ENCODE measurements at places on chromosomes 12 and 14. TPM values are rescaled to one million over a fixed set of nuclear protein-coding genes. Genes with fewer than 3 reads are reported as not detected.

DNA sequence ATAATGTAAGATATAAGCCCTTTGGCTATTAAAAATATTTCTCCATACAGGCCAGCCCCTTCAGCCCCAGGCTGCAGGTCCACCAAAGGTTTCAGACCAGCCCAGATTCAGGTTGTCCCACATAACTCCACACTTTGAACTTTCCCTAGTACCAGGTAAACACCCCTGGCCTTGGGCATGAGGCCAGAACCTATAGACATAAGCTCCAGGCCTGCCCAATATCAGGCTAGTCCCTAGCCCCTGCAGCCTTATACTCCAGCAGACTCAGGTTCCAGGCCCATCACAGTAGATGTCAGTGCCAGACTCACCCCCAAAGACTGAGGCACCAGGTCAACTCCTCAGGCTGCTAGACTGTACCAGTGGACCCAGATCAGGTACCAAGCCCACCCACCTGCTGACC, 178.5 kb upstream of the DAAM1 start:
- DNase-seq: peak; percentile 11

DNA sequence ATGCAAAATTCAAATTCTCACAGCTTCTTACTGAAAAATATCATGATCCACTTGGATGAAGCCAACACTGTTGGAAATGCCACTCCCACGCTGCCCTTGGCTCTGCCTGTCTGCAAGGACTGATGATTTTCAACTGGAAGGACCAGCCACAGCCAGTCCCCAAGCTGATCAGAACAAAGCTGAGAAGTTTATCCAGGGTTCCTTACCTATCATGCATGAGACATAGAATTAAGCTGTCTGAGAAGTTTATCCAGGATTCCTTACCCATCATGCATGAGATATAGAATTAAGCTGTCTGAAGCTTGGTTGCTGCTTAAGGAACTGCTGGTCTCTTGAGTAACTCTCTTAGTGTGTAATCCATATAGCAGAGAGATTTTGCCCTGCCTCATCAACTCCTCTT, 159.8 kb upstream of the TMEM260 start:
- DNase-seq: no peak

- DNase-seq: no peak
Observed at GRCh38 chr12:50707396-50707795, 56.5 kb upstream of the ATF1 start.

DNA sequence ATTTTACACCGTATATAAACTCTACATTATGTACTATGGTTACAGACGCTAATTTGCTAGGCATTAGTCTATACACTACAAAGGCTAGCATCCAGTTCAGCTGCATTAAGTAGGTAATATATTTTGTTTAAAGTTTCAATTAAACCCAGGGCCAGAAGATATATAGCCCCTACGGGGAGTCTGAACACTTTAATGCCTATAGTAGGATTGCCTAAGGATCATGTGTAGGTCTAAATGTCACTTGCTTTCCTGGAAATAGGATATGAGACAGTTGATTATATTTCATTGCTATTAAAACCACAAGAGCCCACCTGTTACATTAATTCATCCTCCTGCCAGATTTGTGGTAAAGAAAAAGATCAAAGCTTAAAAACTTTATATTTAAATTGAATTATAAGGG, 286.9 kb downstream of the TMTC2 start:
- no peak for DNase-seq

- no peak for DNase-seq
Observed at GRCh38 chr14:51394384-51394783, 154.3 kb downstream of the TMX1 start.

- peak; percentile 49 for DNase-seq
Observed at GRCh38 chr14:59688224-59689170, 111.9 kb upstream of the CCDC175 start.

GRCh38 chr12:52529846-52530245, 9.7 kb upstream of the KRT5 start:
- DNase-seq: no peak

- no peak for DNase-seq
Observed at GRCh38 chr12:51343201-51343600, 3.3 kb downstream of the CELA1 start.

- DNase-seq: no peak
Observed at GRCh38 chr14:31339743-31340142, 80.6 kb downstream of the HEATR5A start.

DNA sequence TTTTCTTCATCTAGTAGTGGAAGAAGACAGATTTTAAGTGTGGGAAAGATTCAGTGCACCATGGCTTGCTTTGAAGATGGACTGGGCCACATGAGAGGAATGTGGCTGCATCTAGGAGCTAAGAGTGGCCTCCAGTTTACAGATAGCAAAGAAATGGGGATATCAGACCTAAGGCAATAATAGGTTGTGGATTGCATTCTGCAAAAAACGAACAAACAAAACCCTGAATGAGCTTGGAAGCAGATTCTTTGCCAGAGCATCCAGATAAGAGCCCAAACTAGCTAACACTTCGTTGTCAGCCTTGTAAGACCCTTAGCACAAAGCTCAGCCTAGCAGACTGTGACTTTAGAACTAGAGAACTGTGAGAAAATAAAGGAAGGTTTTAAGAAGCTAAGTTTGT, 9.6 kb downstream of the ATXN7L3B start:
- no peak for DNase-seq

DNA sequence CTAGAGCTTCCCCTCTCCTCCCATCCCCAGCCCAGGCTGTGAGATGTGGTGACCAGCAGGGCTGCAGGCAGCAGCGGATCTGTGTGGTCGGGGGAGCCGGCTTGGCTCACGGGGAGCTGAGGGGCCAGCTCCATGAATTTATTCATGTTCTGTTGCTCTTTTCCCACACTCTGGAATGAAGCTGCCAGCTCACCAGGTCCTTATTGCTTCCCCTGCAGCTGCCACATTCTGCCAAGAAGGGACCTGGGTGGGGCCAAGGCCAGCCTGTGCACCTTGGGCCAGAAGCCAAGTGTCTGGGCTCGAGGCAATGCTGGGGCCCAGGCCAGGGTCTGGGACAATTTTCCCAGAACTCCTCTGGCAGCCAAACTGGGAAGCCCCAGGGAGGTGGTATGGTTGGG, 2.5 kb upstream of the C1QL4 start:
- no peak for DNase-seq

Gene SLC5A8
- polyA plus RNA-seq: not detected

Gene SLC25A21
- 0.84 TPM for polyA plus RNA-seq

GRCh38 chr14:88599326-88599725, 36.5 kb downstream of the ZC3H14 start:
- DNase-seq: no peak

Gene GYS2
- polyA plus RNA-seq: 0.16 TPM

DNA sequence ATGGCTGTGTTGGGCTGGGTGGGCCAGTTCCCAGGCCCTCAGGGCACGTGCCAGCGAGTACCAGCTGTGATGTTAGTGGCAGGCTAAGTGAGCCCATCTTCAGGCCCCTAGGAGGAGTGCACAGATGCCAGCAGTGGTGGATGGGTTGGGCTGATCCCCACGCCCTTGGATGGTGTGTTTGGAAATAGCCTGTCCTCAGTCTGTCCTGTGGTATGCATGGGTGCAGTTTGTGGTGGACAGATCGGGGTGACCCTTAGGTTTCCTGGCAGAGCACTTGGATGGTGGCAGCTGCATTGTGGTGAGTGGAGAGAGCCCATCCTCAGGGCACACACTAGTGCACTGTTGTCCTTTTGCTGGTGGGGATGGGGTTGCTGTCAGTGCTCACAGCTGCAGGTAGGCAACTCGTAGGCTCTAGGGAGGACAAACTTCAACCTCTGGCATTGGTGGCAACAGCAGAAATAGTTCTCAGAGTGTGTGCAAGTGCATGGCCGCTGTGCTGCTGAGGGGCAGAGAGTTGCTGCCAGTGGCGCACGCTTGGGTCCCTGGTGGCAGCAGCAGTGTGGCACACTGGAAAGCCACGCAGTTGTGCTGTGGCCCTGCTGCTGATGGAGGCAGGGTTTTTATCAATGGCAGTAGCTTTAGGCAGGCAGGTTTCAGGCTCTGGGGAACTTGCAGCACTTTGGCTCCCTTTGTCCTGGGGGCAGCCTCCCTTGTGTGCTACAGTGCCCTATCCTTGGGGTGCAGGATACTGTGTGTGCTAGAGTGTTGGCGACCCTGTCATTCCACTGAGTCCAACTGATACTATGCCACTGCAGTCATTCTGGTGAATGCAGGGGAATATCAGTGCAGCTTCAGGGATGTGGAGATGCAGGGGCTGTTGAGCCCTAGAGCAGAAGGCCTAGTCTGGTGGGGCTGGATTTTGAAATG, 65.5 kb downstream of the FBXO33 start:
- peak; percentile 25 for DNase-seq

- DNase-seq: no peak
Observed at GRCh38 chr12:118880720-118881493, 100.4 kb upstream of the SRRM4 start.
